ENCODE measurements at places on chromosomes 6 and 20.

GRCh38 chr6:145420599-145420998 lies 314.7 kb downstream of the EPM2A start:
- DNase-seq: no peak

GRCh38 chr20:40241596-40242343 lies 447.3 kb downstream of the MAFB start:
- no peak for DNase-seq

- peak; percentile 24 for DNase-seq
Observed at GRCh38 chr6:133241086-133241900, at the start of gene EYA4. Gene EYA4 (plus strand): TSS chr6:133241357. CDS start chr6:133274781, 33,424 bp downstream.

DNA sequence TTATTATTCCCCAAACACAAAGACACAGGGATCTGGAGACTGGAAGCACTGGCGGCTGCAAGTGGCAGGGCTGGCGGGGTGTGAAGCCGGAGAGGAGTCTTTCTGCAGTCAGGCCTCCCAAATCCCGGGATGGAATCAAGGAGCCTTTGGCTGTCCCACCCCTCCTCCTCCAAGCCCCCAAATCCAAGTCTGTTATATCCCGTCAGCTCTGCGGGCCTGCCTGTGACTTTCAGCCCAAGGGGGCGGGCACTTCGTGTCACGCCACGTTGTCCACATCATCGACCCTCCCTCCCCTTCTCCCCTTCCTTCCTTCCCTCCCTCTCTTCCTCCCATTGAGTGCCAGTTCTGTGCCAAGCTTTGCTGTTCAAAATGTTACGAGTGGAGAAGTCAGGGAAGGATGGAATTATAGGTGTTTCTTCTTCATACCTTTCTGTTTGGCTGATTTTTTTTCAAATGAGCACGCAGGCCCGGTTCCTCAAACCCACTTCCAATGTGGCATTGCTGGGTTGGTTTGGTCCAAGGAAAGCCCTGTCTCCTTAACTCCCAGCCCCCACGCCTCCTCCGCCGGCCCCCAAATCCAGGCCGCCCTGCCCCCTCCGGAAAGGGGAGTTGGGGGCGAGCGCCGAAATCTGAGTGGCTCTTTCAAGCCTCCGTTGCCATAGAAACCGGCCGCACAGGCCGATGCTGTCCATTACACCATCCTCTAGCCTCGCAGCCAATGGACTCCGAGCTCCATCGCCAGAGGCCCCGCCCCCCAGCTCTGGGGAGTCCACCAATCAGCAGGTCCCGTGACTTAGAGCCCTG lies 12.7 kb downstream of the ZCCHC3 start:
- DNase-seq: peak; percentile 93

DNA sequence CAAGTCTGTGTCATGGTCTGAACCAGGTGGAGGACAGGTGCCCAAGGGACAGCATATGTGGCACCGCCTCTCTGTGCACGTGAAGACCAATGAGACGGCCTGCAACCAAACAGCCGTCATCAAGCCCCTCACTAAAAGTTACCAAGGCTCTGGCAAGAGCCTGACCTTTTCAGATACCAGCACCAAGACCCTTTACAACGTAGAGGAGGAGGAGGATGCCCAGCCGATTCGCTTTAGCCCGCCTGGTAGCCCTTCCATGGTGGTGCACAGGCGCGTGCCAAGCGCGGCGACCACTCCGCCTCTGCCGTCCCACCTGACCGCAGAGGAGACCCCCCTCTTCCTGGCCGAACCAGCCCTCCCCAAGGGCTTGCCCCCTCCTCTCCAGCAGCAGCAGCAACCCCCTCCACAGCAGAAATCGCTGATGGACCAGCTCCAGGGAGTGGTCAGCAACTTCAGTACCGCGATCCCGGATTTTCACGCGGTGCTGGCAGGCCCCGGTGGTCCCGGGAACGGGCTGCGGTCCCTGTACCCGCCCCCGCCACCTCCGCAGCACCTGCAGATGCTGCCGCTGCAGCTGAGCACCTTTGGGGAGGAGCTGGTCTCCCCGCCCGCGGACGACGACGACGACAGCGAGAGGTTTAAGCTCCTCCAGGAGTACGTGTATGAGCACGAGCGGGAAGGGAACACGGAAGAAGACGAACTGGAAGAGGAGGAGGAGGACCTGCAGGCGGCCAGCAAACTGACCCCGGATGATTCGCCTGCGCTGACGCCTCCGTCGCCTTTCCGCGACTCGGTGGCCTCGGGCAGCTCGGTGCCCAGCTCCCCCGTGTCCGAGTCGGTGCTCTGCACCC lies 109.5 kb upstream of the RAB32 start:
- no peak for DNase-seq

DNA sequence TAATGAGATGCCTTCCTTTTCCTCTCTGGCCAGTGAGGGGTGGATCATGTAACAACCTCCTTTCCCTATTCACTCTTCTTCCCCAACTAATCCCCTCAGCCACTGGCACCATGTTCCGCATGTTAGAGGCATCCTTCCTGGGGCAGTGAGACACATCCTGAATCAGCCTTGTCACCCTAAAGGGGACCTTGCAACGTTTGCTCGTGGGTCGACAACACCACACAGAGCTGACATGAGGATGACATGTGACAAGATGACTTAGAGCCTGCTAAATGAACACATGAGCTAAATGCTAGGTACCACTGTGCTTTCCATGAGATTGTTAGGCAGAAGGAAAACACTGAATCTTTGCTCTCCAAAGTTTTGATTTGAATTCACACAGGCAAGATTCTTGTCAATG lies 129.2 kb downstream of the ATXN1 start:
- DNase-seq: no peak

DNA sequence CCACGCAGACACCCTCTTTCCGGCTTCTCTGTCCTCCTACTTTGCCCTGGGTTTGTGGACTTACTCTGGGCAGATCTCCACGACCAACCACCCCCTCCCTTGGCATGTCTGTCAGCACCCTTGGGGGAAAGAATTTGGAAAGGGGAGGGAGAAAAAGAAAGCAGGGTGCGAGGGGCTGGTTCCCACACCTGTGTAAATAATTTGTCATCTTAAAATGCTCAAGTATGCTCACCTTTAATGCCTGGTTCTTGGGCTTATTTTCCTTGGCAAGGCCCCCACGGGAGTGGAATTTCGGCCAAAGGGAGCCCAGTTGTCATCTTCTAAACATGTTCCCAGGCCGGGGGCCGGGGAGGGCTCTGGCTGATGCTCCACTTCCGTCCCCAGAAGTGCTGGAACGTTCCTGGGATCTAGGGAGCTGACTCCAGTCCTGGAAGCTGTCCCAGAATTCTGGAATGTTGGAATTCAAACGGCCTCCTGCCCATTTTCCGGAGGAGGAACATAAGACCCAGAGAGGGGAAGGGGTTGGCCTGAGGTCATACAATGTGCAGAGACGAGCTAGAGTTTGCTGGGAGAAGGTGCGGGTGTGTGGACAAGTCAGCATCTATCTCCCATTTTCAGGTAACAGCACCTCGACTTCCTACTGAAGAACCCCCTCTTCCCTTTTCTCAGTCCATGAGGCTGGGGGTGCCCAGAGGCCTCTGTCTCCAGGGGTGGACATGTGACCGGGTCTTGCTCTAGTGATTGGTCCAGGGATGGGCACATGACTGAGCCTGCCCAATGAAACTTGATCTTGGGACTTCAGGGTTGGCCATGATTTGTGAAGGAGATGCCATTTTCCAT lies 122.3 kb downstream of the CEBPB start:
- no peak for DNase-seq

- no peak for DNase-seq
Observed at GRCh38 chr20:16861708-16862107, 113.5 kb downstream of the OTOR start.

DNA sequence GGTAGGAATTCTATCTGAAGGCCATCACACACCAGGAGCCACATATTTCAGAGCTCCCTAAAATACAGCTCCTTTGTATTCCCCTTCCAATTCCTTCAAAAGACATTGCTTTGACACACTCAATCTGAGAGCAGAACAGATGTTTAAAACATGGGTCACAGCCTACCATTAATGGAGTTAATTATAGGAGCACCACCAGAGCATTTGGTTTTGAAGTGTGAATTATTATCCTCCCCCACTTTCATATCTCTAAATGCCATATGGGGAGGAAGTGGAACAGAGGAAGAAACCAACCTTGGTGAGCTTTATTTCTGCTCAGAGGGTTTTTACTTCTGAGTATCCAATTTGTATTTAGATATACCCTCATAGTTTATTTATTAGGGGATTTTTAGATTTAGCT lies 50.7 kb upstream of the TNFRSF21 start:
- no peak for DNase-seq

DNA sequence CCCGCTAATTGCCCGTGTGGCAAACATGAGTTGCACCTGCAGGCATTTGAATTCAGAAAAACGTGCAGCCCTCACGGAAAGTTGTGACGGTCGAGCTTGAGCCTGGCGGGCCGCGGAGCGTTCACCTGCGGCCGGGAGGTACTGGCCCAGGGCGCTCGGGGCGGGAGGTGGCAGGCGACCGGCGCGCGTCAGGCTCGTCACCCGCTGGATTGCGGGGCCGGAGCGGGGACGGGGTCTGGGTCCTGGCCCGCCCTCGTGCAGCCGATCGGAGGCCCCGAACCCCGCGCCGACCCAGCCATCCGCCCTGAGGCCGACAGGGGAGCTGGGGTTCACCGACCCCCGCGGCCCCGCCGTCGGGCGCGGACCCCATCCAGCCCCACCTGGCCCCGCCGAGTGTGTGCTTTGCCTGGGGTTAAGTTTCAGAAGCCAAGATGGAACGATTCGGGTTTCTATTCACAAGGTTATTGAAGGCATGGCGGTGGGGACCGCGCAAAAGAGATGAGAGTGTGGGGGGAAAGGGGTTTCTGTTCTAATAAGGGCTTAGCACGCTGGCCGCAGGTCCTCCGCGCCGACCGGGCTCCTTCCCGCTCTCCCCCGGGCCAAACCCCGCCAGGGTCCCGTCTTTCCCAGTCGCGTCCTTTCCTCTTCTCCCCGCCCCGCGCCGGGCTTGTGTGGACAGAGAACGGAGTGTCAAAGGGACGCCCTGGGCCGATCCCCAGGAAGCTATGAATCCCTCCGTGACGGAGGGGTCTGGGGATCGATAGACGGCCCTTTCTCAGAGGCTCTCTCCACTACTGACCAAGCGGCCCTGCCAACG lies 1.6 kb upstream of the HEY2 start:
- no peak for DNase-seq

- DNase-seq: no peak
Observed at GRCh38 chr6:103858003-103858402, 1001.7 kb downstream of the HACE1 start.

- no peak for DNase-seq
Observed at GRCh38 chr6:106508834-106509233, 120.5 kb downstream of the RTN4IP1 start.

DNA sequence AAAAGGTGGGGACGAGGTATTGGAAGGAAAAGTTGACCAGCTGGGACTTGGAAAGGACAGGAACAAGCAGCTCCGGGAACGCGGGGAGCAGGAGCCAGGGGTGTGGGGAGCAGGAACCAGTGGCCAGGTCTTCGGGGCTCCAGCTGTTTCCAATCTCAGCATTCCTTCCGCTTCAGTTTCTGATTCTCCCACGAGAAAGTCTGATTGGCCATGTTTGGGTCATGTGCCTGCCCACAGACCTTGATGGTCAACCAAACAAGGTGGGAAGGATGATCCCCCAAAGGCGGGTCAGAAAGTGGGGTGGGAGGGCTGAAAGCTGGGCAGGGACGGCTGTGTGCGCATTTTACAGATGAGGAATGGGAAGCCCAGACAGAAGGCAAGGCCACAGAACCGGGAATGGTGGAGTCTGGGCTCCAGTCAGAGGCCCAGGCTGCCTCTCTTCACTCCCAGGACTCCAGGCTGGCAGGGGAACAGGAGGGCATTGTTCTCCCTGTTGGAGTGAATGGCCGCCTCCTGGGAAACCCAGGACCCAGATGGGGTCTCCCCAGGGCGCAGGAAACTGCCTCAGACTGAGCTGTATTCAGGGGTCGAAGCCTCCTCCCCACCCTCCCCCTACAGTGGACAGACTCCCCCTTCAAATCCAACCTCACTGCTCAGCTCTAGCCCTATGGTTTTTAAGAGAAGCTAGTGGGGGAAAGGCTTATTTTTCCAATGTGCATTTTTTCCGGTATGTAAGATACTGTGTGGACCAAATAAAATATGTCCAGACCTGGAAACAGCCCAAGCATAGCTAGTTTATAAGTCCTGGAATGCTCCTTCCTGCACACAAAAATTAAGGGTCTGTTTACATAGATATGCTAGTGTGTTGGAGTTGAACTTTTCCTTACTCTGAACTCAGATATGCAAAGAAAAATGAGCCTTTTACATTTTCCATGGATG lies 12.2 kb upstream of the PTGIS start:
- no peak for DNase-seq

DNA sequence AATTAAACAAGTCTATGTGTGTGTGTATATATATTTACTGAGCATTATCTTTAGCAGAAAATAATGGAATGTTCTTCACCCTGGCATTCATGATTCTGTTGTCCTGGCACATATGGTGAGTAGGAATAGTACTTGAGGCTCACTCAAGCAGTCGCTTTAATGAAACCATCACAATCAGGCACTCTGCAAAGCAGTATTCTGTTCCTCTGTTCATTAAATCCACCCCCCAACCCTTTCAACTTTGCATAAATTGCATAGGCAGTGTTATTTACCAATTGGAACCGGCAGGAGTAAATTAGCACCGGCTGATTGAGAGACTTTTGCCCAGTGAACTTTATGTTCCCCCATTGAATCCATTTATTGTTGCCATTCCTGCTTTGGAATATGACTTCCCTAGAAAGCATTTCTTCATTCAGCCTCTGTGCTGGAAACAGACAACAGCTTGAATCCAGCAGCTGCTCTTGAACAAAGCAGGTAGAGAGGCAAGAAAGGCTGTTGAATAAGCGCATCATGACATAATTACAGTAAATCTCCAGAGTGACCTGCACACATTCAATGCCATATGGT lies 268.0 kb upstream of the RNF217 start:
- DNase-seq: no peak

DNA sequence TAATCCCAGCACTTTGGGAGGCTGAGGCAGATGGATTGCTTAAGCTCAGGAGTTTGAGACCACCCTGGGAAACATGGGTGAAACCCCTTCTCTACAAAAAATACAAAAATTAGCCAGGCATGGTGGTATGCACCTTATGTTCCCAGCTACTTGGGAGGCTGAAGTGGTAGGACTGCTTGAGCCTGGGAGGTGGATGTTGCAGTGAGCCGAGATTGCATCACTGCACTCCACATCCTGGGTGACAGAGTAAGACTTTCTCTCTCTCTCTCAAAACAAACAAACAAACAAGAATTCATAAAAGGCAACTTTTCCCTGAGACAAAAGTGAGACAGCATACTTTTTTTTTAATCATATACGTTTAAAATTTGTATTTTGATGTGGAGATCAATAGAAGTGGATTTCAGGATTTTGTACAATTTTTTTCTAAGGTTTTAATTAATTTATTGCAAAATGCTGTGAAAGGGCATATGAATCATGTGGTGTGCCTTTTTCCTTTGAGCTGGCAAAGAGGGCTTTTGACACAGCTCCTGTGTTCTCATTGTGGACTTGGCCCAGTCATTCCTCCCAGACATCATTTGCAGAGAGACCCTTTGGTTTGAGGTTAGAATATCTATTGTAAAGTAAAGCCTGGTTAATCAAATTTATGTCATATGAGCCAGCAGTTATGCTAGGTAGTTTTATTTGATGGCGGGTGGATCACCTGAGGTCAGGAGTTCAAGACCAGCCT lies 77.1 kb downstream of the TULP4 start:
- no peak for DNase-seq

GRCh38 chr20:44067650-44068081 lies 119.3 kb downstream of the JPH2 start:
- DNase-seq: no peak

GRCh38 chr6:112938650-112939049 lies 591.5 kb downstream of the RFPL4B start:
- no peak for DNase-seq

Measured in GM13977 (cell line).